ENCODE measurements at places on chromosomes 4 and X.
A peak's percentile ranks its signal among the peaks of the same experiment; 100 is the strongest.

GRCh38 chrX:73076838-73077237, 2.5 kb downstream of the PABPC1L2A start:
- no peak for DNase-seq

GRCh38 chr4:147754037-147754445, 22.2 kb downstream of the ARHGAP10 start:
- DNase-seq: no peak

DNA sequence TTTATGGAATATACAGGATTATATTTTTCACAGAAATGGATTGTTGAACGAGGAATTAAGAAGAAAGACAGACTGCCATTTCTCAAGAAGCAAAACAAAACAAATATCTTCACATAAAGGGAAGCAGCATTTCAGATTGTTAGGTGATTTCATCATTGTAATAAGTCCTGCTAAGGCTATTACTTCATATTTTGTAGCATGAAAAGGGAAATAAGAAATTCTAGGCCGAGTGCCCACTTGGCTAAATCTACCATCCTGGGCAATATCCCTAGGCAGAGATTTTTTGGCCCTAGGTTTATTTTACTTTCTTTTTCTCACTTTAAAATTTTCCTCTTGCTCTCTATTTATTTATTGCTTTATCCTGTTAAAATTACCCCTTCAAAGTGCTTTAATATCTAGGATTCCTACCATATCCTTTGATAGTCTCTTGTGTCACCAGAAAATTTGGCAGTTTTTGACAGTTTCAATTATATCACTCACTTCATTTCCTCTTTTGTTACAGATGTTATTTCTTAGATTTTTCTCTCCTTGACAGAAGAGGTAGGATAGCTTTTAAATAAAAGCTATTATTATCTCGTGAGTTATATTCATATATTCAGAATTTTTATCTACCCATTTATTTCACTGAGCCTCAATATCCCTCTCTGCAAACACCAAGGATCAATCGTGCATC, 142.3 kb downstream of the PDGFC start:
- no peak for DNase-seq

DNA sequence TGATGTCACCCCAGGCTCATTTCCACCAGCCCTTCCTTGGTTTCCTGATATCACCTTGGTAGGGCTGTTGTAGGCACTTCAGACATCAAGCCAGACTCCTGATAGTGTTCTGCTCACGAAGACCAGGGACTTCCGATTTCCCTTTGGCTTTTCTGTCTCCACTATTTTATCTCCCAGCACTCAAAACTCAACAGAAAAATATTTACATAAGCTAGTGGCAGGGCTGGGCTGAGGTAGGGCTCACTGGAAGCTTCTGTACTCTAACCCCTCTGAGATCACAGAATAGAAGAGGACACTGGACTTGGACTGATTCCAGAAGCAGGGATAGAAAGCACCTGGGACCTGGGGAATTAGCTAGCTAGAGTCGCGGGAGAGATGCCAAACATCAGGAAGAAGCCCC, 34.4 kb upstream of the EFNB1 start:
- DNase-seq: no peak

- no peak for DNase-seq
These were observed 35.1 kb downstream of the RBM47 start for GRCh38 chr4:40594261-40595178.

- DNase-seq: no peak
These were observed 72.4 kb downstream of the PAPSS1 start for GRCh38 chr4:107647591-107647990.

DNA sequence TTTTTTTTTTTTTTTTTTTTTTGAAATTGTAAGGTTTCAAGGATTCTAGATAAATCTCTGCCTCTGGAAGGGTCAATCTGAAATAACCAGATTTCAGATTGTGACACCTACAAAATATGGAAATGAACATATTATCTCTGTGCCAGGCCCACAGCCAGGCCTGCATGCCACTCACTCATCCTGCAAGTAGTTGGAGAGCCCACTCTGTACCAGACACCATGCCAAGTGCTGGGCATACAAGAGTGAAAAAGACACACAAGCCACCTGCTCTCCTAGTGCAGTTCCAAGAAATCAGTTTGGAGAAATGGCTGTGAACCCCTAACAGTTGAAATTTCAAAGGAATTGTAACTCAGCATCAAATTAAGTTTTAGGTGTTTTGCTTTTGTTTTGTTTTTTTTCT, 145.9 kb upstream of the NOCT start:
- DNase-seq: no peak

DNA sequence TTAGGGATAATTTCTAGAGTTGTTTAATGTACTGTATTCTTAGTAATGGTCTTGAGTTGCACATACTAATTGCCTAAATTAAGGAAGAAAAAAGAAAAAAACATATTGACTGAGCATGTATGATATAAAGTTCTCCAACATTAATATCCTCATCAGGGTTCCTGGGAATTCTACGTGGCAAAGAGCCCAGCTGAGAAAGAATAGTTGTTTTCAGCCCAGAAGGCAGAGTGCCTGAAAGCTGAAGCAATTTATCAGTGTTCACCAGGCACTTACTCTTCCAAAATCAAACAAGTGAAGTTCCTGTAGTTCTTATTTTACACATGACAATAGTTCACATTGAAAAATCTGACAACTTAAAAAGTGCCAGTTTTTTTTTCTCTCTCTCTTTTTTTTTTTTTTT, 27.7 kb downstream of the YIPF7 start:
- no peak for DNase-seq

DNA sequence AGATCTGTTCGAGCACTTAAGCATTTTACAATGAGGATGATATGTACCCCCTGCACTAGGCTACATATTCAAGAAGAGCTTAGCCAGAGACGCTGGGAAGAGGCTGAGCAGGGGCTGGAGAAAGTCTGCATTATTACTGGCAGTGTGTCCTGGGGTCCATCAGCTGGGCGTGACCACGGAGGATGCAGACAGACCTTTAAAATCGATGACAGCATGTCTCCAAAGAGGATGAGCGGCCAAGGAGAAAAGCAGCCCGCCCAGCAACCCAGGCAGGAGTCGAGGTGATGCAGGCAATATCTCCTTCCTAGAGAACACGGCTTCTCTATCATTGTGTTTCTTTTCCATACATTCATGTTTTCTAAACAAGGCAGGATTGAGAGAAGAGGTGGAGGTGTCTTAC, 300.7 kb downstream of the USP46 start:
- DNase-seq: no peak

- no peak for DNase-seq
These were observed 444.6 kb downstream of the IL15 start for GRCh38 chr4:142081025-142081424.

DNA sequence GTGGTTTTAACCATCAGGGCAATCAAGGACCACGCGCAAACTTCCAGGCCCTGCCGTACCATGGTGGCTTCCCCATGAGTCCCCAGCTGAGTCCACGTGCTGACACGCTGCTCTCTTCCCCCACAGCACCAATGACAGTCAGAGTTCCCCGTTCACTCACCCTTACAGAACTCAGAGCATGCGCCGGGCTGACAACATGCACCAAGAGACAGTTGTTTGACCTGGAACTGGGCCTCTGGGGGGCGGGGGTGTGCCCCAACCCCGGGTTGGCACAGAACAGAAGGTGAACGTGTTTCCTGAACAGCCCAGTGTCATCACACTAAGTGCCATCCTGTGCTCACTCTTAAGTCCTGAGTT, 29.4 kb downstream of the IRF2 start:
- no peak for DNase-seq

GRCh38 chr4:110003401-110004187, 90.9 kb downstream of the EGF start:
- no peak for DNase-seq

DNA sequence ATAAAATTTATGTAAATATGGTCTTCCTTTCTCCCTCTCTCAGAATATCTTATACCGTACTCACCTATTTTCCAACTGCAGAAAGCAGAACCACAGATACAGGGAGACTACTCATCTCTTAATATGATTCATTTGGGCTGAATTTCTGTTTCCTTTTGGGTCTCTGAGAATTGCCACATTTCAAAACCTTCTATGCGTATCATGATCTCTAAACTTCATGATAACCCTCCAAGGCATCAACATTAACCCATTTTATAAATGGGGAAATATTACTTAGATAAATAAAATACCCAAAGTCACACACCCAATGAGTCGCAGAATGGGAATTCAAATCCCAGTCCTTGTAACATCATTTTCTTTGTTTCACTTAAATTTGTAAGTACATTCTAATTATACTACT, 16.6 kb upstream of the PRDM8 start:
- DNase-seq: no peak

GRCh38 chr4:183353557-183353956, 31.3 kb upstream of the CLDN24 start:
- no peak for DNase-seq

DNA sequence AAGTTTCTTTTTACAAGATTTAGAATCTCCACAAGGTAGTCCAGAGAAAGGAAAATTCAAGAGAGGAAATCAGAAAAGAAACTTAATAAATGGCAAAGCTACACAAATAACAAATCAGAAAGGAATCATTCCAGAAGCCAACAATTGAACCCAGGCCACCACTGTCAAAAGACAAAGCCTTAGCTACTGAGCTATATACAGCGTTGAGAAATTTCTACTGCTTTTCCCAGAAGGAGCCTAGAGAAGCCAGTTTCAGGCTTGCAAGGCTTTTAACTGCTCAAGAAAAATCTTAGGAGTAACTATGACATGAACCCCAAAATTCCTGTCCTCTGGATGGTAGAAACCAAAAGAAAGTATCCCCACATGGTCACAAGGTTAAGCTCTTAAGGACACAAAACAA, 129.0 kb downstream of the DMD start:
- no peak for DNase-seq

GRCh38 chr4:147640331-147640730, 23.1 kb downstream of the TMEM184C start:
- no peak for DNase-seq

- no peak for DNase-seq
These were observed 446 bp upstream of the FAM50A start for GRCh38 chrX:154443479-154443910.

- DNase-seq: no peak
These were observed 18.5 kb upstream of the HOPX start for GRCh38 chr4:56699537-56700105.

- DNase-seq: peak; percentile 33
These were observed 54.8 kb downstream of the CASP6 start for GRCh38 chr4:109648266-109648996.

GRCh38 chrX:118251271-118251670, 94.6 kb upstream of the WDR44 start:
- DNase-seq: no peak

DNA sequence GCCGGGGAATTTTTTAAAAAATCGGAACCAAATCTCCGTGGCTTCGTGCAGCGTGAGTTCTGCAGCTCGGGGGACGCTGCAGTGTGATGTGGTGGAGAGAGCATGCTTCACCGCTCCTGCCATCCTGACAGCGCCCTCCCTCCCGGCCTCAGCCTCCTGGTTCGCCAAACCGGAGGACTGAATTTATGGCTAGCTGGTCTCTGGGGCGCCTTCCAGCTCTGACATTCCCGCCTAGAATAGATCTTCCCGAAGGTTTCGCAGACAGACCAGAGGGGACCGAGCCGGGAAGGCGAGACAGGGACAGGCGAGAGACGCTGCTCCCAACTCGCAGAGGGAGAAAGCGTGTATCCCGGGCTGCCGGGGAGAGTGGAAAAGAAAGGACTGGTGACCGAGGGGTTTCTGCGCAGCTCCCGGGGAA, 25.9 kb downstream of the HOPX start:
- no peak for DNase-seq

DNA sequence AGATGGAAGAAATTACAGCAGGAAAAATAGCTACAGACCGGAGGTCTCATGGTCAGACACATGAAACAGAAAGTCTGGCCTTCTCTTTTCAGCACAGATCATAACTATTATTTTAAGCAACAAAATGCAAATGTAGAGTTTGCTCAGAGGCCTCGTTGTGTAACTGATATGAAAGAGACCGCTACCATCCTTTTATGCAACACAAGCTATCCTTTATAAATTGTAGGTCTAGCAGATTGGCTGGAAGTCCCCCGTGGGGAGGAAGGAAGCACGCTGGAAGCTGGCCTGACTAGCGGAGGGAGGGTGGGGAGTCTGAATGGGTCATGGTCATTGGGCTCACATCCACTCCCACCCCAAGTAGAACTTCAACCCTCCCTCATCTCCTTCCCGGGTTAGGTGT, 27.7 kb downstream of the DMP1 start:
- DNase-seq: no peak

All from kidney capillary endothelial cell (primary cell).